HL-60 (cell line): ENCODE measurements at places on chromosomes 16 and 17.

DNA sequence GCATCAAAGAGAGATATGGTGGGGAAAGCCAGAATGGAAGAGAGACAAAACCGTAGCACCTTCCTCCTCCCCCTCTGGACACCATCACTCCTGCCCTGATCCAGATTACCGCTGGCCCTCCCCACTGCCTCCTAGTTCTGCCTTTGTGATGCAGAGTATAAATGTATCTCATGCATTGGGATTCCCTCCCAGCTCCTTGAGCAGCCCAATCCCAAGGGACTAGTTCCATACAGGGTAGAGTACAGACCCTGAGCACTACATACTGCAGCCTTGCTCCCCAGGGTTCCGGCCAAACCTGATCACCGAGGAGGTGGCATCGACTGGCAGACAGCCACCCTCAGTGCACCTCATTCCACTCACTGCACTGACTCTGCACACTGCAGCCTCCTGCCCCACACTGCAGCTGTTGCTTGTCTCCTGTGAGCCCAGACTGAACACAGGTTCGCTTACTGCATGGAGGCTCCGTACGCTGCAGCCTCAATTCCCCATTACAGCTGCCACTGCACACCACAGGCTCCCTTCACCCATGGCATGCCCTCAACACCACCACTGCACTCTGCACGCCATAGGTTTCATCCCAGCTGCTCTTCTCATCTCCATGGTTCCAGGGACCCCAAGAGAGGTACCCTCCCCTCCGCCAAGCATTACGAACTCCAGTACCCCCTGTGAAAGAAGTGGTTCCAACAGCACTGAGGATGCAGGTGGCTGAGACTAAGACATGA lies 1.7 kb upstream of the THRA start:
- DNase-seq: no peak

- DNase-seq: no peak
Measured at GRCh38 chr17:10280068-10280467, 81.7 kb upstream of the GAS7 start.

- DNase-seq: peak; percentile 52
Measured at GRCh38 chr16:57687363-57687929, 7.2 kb upstream of the DRC7 start.

DNA sequence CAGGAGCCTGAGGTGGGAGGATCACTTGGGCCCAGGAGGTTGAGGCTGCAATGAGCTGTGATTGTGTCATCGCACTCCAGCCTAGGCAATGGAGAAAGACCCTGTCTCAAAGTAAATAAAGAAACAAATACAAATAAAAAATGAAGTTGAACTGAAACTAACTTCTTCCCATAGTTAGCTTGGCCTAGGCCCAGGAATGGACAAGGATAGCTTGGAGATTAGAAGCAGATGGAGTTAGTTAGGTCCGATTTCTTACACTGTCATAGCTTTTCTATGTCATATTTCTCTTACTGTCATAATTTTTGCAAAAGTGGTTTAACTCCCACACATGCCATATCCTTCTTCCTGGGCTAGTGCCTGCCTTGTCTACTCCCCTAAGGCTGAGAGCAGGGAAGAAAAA lies 154.7 kb upstream of the CACNG3 start:
- no peak for DNase-seq

- no peak for DNase-seq
Measured at GRCh38 chr17:80330276-80330675, 69.6 kb downstream of the RNF213 start.

DNA sequence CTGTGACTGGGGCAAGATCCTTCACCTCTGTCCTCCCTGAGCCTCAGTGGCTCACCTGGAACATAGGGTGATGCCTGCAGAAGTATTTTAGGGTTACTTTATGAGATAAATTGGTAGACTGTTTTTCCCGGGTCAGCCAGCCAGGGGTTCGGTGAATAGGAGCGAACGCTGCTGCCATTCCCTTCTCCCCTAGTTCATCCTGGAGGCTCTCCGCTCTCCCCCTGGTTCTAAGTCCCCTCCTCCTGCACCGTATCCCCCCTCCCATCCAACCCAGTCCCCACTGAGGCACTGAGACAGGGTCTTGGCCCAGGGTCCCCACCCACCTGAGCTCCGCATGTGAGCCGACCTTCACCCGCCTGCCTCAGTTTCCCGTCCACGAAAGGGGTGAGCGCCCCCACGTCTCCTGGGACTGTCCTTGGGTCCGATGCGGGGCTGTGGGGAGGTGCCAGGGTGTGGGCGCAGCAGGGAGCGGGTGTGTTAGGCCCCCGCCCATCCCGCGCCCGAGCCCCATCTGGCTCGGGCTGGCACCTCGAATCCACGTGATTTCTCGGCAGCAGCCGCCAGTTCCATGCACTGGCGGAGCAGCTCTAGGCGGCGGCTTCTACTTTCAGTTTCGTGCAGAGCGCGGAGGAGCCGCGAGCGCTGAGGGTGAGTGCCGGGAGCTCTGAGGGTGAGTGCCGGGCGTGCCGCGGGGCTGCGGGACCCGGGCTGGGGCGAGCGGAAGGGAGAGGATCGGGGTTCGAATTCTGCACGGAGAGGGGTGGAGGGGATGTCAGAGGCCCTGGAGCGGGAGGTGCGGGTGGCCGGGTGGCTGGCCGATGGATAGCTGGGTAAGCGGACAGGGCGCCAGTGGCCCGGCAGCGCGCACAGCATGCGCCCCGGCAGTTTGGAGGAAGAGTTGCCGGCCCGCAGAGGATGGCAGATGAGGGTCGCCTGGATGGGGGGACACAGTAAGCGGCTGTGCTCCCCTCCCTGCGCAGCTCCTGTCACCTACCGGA lies at the start of gene NLRC5:
TSS of gene NLRC5 (plus strand) at position 610 of the 998 bp plus-strand sequence. CDS start 31,156 bp downstream, outside the sequence.
- peak; percentile 86 for DNase-seq

GRCh38 chr16:56370875-56371659 lies 54.3 kb downstream of the AMFR start:
- no peak for DNase-seq

GRCh38 chr16:66161942-66162341 lies 204.5 kb upstream of the CDH5 start:
- no peak for DNase-seq

GRCh38 chr17:57045868-57046704 lies 39.0 kb upstream of the AKAP1 start:
- peak; percentile 26 for DNase-seq

DNA sequence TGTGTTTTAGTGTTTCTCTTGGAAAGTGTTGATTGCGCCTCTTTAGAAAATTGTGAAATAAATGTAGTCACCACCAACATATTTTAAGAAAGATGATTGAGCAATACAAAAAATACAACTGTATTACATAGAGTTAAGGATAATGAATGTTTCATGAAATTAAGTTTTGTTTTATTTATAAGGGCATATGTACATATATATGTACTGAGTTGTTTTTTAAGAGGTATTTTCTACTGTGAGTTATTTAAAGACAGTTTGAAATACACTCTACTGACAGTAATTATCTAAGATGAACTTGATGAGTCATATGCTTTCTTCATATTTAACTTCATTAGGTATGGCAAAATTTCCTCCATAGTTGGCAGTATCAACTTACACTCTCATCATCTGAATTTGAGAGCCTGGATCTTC lies 411.7 kb downstream of the HS3ST3B1 start:
- peak; percentile 44 for DNase-seq

DNA sequence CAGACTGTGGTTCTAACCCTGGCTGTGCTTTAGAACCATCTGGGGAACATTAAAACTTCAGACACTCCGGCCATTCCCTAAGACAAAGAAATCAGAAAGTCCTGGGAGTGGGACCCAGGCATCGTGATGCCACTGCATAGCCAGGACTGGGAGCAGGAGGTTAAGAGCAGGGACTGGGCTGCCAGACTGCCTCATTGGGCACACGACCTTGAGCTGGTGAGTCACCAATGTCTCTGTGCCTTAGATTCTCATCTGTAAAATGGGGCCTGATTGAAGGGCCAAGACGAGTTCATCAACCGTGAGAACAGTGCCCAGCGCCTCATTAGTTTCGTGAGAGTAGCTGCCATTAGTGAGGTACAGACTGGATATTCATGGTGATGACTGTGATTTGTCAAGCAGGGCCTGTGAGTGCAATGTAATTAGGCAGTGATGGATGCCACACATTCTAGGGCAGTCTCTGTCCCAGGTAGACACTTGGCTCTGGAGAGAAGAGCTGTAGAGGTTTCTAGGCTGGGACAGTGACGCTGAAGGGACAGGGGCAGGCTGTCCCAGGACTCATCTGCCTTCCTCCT lies 196.8 kb downstream of the NTN1 start:
- no peak for DNase-seq

- no peak for DNase-seq
Measured at GRCh38 chr16:1297018-1297696, 12.3 kb upstream of the UBE2I start.

DNA sequence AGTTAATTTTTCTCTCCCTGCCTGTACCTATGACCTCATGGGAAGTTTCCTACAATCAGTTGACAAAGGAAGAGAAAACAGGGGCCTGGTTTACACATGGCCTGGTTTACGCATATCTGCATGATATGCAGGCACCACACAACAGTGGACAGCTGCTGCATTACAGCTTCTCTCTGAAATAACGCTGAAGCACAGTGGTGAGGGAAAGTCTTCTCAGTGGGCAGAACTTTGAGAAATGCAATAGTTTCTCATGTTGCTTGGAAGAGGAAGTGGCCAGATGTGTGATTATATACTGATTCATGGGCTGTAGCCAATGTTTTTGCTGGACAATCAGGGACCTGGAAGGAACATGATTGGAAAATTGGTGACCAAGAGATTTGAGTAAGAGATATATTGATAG lies 324.1 kb upstream of the GOT2 start:
- DNase-seq: peak; percentile 71

DNA sequence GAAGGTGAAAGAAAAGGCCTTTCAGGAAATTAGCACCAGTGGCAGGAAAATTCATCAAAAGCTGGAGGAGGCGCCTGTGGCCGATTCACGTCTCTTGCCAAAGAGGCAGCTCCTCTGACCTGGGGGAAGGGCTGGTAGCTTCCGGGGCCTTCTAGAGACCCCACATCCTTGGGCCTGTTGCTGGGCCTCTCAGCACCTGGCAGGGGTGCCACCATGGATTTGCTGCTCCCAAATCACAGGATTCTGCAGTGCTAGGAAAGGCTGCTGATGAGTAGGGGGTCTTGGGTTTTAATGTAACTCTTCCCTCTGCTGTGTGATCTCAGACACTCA lies 11.6 kb upstream of the CBFB start:
- no peak for DNase-seq

DNA sequence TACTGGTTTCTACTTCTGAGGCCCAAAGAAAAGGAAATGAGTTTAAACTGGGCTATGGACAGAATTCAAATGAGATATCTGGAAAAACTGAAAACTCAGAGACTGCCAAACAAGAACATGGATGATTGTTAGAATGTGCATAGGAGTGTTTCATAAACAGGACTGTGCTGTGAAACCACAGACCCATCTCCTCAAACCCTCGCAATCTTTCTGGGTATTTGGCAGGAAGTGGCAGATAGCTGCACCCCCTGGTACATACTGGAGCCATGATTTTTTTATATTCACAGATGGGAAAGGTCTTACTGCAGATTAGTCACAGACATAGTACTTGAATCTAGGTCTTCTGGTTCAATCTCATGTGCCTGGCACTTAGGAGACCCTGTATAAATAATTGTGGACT lies 145.0 kb downstream of the CCDC182 start:
- peak; percentile 71 for DNase-seq

DNA sequence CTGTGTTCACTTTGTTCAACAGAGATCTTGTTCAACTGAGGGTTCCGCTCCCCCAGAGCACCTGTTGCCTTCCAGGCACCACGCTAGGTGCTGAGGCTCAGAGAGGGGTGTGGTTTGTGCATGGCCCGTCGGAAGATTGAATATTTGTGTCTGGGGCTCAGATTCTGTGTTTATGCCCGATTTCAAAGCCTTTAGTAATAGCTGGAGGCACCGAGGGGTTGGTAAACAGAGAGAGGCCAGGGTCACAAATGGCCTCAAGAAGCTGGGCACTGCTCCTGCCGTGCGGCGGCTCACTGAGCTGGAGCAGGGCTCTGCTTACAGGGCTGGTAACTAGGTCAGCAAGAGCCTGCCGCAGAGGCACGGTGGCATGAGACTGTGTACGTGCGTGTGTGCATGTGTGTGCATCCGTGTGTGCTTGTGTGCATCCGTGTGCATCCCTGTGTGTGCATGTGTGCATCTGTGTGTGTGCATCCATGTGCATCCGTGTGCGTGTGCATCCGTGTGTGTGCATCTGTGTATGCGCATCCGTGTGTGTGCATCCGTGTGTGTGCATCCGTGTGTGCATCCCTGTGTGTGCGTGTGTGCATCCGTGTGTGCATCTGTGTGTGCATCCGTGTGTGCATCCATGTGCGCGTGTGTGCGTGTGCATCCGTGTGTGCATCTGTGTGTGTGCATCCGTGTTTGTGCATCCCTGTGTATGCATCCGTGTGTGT lies 5.4 kb downstream of the ITGAE start:
- no peak for DNase-seq

DNA sequence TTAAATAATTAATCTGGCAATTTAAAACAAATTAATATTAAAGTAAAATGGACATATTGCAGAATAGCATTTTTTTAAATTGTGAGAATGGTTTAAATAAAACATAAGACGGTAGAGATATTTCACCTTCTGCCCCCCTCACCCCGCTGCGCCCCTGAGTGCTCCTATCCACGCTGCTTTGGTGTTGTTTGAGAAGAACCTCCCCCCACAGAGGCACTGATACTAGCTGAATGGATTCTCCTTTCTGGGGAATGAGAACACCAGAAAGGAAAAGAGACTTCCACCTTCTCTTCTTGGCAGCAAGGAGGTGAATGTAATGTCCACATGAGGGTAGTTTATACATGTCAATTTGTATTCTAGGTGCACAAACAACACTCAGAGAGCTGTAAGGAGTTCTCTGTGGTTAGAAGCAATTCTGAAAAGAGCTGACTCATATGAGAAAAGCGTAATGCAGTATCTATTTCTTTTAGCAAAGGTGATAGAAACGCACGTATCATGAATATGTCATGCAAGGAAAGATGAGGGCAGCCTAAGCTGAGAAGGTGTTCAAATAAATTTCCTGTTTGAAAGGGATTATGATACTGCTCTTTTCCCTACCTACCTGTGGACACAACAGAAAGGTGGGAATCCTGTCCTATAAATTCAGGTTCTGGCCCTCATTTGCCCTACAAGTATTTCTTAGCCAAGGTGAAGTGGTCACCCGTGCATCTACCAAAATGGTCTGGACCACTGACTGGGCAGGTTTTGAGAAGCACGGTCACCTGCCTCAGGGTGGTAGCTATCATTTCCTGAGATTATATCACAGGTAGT lies 126.9 kb downstream of the PARN start:
- DNase-seq: no peak
